ENCODE measurements at places on chromosomes 2 and 18.

GRCh38 chr2:82345910-82346309, 2041.4 kb upstream of the LRRTM1 start:
- no peak for DNase-seq

DNA sequence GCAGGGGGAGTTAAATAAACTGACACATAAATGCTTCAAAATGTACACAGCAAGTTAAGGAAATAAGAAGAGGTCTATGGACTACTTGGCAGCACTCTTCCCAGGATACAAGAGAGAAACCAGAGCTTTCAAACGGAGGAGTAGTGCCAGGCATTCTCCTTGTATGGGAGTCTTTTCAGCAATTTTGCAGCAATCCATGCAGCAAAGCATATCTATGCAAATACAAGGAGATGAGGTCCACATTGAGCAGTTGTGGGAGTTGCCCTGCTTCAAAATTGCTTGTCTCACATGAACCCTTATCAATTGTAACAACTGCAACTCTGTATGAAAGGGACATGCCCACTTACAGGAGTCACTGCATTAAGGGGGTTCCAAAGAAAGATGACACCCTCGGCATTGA, 37.8 kb downstream of the SCN9A start:
- no peak for DNase-seq

GRCh38 chr2:15945909-15946705, 5.8 kb downstream of the MYCN start:
- no peak for DNase-seq

- no peak for DNase-seq
Measured at GRCh38 chr2:230153390-230153976, 66.3 kb downstream of the SP110 start.

GRCh38 chr2:83006961-83007360, 1452.1 kb downstream of the SUCLG1 start:
- no peak for DNase-seq

DNA sequence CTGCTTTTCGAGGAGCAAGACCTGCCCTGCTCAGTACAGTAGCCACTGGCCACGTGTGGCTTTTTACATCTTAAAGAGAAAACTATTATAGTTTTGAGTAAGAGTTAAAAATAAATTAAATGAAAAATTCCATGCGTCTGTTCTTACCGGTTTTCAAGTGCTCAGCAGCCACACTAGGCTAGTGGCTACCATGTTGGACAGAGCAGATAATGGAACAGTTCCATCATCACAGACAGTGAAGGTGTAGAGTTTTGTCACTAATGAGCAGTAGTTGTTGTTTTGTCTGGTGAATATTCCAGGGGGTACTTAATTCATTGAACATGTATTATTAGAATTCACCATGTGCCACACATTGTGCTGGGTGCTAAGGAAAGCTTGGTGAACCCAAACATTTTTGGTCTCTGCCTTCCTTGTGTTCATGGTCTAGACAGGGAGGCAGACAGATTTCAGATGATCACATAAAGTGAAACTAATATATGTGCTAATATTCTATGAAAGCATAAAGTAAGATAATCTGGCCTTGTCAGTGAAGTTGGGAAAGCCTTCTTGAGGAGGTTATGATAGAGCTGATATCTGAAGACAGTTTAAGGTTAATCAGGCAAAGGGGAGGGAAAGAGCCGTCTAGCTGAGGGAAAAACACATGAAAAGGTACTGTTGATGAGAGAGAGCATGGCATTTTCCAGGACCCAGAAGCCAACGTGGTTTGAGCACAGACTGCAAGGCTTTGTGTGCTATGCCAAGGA, 1.4 kb downstream of the ALMS1 start:
- no peak for DNase-seq

- no peak for DNase-seq
Measured at GRCh38 chr2:1823187-1824169, 79.2 kb upstream of the PXDN start.

- no peak for DNase-seq
Measured at GRCh38 chr2:207688597-207688996, 22.8 kb upstream of the CCNYL1 start.

DNA sequence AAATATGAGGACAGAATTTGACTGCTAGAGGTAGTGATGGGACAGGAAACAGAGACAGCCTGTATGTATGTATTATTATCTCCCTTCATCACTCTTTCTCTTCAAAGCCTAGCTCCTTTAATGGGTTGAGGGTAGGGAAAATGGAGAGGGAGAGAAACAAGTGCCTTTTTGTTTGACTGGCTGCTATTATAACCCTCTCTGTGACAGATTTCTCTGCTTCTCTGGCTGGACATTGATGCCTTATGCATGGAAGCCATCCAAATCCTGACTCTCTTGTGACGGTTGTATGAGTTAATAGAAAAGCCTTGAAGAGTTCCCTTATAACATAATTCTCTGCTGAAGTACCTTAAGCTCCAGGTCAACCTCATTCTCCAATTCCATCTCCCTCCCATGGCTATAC, 118.5 kb upstream of the COL5A2 start:
- no peak for DNase-seq

GRCh38 chr2:212173756-212174510, 364.7 kb downstream of the ERBB4 start:
- no peak for DNase-seq

DNA sequence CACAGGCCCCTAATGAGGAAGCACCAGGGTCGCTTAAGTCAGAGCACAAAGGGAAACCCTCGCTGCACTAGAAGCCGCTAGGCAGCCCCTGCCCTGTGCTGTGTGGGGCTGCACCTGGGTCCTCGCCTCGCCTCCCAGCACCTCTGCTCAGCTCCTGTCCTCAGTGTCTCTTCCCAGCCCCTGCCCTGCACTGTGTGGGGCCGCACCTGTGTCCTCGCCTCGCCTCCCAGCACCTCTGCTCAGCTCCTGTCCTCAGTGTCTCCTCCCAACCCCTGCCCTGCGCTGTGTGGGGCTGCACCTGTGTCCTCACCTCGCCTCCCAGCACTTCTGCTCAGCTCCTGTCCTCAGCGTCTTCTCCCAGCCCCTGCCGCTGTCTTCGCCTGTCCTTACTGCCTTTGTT, 342.8 kb downstream of the EIPR1 start:
- no peak for DNase-seq

DNA sequence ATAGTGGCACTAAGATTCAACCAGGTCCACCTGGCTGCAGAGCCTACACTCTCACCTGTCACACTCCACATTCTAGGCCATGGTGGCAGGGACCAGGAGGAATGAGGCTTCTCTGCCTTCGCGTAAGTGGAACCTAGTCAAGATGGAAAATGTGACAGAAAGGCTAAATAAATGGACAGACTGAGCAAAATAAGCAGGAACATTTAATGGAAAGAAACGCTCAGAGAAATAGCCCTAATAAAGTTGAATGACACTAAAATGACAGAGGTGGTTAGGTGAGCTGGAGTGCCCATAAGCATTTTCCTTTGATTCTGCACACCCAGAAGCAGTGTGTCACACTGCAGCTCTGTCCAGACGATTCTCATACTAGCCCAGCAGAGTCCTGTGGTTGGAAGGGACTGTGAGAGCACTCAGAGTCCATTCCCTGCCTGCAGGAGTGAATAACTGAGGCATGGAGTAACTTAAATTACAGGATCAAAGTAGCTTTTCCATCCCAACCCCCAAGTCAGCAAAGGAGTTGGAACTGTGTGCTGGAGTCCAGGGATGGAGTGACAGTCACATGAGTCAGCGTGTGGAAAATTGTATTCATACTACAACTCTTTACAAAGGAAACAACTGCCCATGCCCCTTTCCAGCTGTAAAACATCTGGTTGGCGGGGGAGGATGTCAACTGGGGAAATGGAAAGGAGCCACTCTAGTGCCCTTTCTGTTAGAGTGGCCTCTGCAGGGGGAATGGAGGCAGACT, 105.4 kb upstream of the LGALSL start:
- no peak for DNase-seq

DNA sequence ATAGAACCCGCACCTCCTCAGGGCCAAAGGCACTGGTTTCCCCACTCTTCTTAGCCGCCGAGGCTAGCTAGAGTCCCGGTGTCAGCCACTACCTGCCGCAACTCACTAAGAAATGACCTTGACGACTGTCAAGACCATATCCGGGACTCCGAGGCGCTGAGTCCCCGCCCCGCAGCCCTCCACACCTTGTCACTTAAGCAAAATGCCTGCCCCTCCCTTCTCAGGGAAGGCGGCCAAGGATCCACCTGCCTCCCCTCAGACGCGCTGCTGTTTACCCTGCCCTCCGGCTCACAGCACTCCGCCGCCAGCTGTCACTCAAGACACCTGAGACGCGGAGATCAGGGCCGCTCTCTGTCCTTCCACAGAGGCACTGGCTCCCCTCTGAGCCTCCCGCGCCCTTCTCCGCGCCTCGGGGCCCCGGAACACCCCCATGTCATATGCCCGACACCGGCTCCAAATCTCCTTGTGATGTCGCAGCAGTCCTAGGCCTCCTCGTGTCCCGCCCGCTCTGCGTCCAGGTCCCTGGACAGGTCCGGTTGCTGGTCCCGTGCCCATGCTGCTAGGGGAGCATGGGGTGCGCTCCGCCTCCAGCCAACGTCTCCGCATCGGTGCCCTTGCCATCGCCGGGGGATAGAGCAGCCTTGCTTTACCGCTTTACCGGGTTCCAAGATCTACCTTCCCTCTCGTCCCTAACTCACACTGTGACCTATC, 32.5 kb upstream of the REG3G start:
- DNase-seq, result peak; percentile 61

DNA sequence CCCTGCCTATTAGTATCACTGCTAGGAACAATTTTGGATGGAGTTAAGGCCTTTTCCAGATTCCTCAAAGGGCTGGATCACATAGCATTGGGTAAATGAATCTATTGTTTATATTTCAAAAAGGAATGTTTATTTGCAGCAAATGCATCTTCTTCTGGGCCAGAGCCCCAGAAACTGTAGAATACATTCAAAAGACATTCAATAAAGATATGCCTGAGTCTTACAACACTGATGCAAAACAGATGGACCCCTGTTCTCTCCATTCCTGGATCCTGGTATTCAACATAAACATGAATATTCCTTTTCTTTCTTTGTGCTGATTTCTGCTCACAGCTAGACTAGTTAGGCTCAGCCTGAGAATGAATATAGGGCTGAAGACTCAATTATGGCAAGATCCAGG, 227.2 kb upstream of the KLHL29 start:
- no peak for DNase-seq

DNA sequence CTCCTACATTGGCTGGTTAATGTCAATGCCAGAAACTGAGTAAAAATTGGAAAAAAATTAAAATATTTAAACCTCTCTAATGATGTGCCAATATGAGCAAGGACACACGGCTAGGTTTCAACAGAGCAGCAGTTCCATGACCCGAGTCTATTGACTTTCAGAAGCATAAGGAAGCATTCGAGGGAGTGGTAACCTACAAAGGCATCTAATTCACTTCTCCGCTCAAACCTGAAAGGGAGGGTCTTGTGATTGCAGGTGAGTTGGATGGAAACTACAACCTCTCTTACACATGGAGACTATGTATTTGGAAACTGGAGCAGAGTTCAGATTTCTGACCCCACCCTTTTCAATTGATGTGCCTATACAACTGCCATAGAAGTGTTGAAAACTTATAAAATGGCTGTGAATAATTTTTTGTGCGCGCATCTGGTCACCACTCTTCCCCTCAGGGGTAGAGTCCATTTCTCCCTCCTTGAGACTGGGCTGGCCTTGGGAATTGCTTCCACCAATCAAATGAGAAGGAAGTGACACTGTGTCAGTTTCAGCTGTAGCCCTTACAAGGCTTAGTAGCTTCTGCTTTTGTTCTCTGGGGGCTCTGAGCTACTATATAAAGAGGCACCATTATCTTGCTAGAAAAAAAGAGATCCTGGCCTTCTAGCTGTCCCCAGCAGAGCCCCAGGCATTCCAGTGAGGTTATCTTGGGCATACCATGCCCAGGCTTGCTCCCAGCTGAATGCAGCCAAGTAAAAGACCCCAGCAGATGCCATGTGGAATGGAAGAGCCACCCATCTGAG, 278.0 kb downstream of the EPHA4 start:
- no peak for DNase-seq

- DNase-seq, result no peak
Measured at GRCh38 chr18:80227472-80227871, 19.8 kb downstream of the PARD6G start.

DNA sequence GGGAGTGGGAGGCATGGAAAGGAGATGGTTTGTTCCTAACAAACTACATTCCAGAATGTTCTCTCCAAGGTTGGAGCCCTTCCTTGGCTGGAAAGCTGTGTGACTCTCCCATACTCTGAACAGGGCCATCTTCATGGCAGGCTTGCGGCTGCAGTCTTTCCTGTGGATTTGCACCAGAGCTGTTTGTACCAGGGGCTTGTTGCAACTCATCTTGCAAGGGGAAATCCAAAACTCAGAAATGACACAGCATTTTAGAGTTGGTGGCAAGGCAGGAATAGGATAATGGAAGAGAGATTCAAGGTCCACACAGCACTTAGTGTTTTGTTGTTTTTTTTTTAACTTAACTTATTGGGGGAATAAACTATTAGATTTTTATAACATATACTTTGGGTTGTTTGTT, 73.7 kb upstream of the ZNF516 start:
- no peak for DNase-seq

GRCh38 chr2:102297891-102298290, 13.5 kb upstream of the IL1RL1 start:
- DNase-seq, result no peak

All from body of pancreas (tissue), 4 donors.